ENCODE measurements at places on chromosomes 1 and 21.

DNA sequence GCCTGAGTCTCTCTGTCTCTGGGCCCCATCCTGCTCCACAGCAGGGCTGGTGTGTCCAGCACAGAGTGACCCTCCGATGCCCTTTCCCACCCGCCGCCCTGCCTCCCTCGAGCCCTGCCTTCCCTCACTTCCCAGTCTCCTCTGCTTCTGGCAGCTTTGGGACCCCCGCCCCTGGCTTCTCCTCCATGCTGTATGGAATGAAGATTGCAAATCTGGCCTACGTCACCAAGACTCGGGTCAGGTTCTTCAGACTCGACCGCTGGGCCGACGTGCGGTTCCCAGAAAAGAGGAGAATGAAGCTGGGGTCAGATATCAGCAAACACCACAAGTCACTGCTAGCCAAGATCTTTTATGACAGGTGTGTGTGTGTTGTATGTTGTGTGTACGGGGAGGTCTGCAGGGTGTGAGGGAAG, 14.3 kb downstream of the MOV10 start:
- DNase-seq: no peak

DNA sequence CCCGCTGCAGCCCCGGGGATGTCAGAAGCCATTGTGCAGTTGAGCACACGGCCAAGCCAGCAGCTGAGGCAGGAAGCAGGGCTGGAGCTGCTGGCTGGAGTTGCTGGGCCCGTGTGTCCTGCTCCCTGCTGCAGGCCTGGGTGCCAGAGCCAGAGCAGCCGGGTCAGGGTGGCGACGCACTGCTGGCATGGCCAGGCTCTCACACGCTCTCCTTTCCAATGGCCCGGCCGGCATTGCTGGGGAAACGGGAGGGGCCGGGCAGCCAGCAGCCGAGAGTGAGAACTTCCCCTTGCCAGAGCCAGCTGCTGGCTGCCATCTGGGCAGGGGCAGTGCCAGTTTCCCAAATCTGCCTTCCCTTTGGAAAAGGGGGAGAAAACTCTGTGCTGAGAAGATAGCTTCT, 82.4 kb upstream of the PROX1 start:
- DNase-seq: peak; percentile 34

DNA sequence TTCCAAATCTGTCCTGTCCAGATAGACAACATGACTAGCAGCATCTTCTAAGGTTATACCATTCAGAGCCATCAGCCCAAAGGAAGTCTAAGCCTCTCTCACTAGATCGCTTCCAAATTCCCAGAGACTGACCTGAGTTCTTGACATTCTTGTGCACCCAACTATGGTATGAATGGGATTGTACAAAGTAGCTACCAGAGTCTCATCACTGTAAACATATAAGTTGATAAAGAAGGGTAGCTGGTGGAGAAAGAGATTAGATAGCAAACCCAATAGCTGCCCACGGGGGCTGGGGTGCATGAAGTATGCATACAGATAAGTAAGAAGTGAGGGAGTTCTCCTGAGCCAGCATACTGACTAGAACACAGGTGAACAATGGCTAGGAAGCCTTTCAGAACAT, 180.0 kb downstream of the PLPP3 start:
- DNase-seq: no peak

DNA sequence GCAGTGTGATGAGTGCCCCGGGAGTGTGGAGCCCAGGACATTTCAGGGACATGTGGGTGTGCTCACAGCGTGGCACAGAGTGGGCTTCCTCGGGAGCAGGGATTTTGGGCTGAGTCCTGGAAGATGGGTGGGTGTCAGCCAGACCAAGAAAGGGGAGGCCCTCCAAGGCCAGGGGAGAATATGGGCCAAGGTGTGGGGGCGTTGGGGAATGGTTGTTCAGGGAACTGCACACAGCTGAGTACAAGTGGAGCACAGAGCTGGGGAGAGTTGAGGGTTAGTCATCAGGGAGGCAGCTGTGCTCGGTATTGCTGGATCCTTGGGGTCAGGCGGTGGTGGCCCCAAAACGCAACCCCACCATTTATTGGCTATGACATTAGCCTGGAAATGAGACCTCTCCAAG, 5.5 kb downstream of the POGK start:
- no peak for DNase-seq

- no peak for DNase-seq
Observed at GRCh38 chr1:118504221-118504644, 319.2 kb upstream of the SPAG17 start.

DNA sequence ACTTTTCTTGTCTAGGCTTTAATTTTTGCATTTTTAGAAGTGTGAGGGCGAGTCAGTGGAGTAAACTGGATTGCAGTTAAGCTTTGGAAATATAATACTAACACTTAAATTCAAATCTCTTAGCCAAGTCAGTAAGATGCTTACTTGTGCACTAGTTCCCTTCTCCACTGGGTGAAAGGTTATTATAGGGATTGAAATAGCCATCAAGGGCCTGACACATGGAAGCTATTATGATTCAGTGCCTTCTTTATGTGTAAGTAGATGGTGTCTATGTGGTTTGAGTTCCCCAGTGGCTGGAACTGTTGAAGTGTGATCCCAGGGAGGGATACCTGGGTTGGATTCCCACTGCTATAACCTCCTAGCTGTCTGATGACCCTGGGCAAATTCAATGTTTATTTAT, 24.7 kb upstream of the DMRTA2 start:
- no peak for DNase-seq

GRCh38 chr1:62654744-62655143, 33.4 kb downstream of the DOCK7 start:
- no peak for DNase-seq

DNA sequence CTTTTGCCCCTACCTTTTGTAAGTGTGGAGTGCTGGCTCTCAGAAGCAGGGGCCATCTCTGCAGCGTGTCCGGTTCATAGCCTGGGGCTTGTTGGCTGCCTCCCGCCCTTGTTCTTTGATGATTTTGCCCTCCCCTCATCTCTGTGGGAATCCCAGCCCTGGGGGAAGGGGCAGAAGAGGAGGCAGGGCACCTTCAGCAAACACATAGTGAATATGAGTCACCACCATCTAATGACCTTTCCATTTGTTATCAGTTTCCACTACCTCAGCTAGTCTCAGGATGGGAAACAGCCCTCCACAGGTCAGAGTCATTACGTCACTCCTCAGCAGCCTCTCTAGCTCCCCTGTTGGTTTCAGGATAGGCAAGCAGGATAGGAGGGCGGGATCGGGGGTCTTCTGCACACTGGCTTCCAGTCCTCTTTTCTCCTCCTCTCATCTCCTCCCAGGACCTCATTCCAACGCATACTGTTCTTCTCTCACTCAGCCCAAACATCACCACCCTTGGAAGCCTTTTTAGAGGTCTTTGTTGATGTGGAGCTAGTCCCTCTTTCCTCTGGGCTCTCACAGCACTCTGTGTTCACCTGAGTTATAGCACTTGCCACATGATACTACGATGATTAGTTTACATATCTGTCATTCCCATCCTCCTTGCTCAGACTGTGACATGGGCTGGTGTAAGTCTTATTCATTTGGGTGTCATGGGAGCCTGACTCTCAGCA, 15.8 kb downstream of the GADD45A start:
- DNase-seq: no peak

DNA sequence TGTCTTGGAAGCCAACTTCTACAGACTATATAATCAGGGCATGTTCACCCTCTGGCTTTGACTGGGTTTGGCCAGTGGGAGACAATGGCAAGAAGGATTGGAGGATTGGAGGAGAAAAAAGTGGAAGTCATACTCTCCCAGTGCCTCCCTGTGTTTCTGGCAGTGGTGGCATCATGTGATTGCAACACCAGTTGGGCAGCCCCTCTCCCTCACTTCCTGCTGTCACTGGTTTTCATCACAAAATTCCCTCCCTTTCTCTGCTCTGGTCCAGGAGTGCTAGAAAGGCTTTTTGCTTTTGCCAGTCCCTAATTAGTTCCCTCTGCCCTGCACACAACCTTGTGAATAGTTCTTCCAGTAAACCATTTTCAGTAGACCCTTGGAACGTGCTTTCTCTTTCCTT, 3.7 kb upstream of the QSOX1 start:
- DNase-seq: no peak

GRCh38 chr1:43237121-43237520, 32.7 kb upstream of the TMEM125 start:
- no peak for DNase-seq

DNA sequence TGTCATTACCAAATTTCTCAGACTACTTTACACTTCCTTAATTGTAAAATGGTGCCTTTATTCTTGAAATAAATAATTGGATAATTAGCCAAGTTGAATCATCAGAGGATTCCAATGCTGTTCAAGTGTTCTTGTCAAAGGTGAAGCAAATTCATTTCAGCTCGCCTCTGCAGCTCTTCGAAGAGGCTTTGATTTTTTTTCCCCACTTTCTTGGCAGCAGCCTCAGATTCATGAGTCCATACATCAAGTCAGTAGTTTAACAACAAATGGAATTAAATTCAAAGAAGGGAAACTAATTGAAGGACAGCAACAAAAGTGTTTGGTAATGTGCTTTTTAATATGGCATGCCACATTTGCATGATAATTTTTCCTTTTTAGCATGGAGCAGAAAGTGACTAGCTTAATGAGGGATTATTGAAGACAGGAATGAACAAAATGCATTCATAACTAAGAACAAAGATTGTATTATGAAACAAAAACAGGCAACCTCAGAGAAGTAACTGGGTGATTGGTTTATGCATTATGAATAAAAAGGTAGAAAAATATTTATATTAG, 239.0 kb downstream of the USH2A start:
- no peak for DNase-seq

GRCh38 chr1:6419804-6420453, at the start of gene HES2:
Gene HES2 (minus strand): TSS chr1:6419919. CDS start chr1:6419820, 99 bp downstream.
- DNase-seq: no peak

DNA sequence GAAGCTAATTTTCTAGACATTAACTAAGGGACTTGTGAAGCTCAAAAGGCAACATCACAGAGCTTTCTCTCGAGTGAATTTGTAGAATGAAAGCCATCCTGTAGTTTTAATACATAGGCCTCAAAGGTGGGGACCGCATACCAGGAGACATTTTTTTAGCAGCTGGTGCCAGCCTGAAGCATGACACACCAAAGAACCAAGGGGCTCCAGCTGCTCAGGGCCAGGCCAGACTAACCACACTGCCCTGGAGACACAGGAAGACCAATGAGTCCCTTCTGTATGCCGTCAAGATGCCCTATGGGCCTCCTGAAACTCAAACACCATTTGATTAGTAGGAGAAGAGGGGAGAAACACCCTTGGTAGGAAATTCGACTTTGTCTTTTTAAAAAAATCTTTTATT, 113.9 kb upstream of the CACNA1E start:
- DNase-seq: no peak

- DNase-seq: no peak
Observed at GRCh38 chr1:95370691-95371562, 136.9 kb downstream of the RWDD3 start.

- DNase-seq: no peak
Observed at GRCh38 chr1:232440325-232441035, 189.5 kb downstream of the SIPA1L2 start.

GRCh38 chr1:150927624-150928023, 1.5 kb downstream of the SETDB1 start:
- DNase-seq: no peak

DNA sequence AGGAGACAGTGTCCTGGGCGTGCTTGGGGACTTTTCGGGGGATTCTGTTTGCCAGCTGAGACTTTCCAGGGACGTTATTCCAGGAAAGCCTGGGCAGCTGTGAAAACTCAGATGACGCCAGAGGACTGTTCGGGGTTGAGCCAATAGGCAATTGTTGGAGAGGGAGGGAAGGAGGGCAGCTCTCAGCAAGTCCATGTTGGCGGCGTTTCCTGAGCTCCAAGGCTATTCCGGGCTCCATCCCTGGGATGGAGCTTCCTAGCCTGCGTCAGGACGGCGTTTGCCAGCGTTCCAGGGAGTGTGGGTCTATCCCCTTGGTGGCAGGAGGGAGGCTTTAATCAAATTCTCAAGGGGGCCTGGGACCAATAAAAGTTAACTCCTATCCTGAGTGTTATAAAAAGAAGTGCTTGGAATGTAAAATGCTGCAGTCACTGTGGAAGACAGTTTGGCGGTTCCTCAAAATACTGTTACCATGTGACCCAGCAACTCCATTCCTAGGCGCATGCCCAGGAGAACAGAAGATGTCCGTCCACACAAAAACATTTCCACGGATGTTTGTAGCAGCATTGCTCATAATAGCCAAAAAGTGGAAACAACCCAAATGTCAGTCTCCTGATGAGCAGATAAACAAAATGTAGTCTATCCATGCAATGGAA, 15.2 kb downstream of the SLC27A3 start:
- DNase-seq: no peak

GRCh38 chr1:232940262-232940661, 10.1 kb upstream of the NTPCR start:
- DNase-seq: no peak

GRCh38 chr1:17001760-17002523, 9.8 kb downstream of the ATP13A2 start:
- DNase-seq: no peak

GRCh38 chr1:207619871-207620542, 24.9 kb upstream of the CR1L start:
- DNase-seq: peak; percentile 35

DNA sequence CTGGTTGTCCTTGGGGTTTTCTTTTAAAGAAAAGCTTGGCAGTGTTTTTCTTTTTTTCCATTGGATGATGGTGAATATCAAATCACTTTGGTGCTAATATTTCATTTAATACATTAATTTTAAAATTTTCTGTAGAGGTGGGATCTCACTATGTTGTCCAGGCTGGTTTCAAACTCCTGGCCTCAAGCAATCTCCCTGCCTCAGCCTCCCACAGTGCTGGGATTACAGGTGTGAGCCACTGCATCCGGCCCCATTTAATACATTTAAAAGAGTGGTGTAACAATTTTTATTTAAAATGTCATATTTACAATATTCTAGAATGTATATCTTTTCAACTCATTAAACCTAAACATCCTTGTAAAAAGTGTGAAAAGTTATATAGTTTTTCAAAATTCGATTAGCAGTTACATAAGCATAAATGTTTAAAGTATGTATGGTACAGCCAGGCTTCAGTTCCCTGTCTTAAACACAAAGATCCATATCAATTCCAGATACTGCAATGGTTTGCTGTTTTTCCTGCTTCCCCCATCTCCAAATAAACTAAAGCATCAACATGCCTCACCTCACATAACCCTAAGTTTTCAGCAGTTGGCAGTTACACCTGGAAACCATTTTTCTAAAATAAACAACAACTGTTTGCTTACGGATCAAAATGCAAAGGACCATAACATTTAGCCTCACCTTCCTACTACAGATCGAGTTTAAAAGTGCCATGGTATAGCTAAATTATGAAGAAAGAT, 8.9 kb upstream of the LGALS8 start:
- peak; percentile 42 for DNase-seq

DNA sequence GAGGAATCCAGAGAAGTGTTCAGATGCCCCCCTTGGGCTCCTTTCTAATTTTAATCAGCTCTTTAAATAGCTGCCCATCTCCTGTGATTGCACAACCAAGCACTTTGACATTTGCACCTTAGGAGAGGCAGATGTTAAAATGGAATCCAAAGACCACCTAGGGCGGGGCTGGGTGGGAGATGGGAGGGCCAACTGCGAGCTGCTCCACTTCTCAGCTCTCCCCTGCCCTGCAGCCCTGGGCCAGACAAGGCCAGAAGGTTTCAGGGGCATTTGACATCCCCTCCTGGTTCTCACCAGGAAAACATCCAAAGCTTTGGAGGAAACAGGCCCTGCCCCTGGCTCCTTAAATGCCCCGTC, 106.9 kb downstream of the DHRS3 start:
- DNase-seq: no peak

- no peak for DNase-seq
Observed at GRCh38 chr1:116494745-116495144, 76.1 kb downstream of the CD58 start.
